ENCODE measurements at places on chromosomes 12 and 14.

GRCh38 chr12:62350554-62350953, 90.3 kb downstream of the USP15 start:
- DNase-seq: no peak

DNA sequence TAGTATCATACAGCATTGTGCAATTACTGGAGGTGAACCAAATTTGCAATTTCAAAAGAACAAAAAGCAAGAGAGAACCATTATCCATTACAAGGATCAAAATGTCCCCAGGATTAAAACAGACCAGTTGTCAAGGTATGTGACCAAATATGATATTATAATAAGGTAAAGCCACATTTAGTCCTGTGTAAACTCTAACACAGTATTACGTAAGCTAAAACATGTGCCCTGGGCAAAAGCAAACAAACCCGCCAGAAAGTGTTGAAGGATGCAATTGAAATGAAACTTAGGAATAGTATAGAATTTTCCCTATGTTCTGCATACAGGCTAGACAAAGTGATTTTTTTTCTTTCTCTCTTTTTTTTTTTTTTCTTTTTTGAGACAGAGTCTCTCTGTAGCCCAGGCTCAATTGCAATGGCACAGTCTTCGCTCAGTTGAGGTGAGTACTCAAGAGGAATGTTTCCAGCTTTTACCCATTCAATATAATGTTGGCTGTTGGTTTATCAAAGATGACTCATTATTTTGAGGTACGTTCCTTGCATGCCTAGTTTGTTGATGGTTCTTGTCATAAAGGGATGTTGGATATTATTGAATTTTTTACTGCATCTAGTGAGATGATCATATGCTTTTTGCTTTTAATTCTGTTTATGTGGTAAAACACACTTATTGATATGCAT, 137.1 kb upstream of the FOXG1 start:
- no peak for DNase-seq

DNA sequence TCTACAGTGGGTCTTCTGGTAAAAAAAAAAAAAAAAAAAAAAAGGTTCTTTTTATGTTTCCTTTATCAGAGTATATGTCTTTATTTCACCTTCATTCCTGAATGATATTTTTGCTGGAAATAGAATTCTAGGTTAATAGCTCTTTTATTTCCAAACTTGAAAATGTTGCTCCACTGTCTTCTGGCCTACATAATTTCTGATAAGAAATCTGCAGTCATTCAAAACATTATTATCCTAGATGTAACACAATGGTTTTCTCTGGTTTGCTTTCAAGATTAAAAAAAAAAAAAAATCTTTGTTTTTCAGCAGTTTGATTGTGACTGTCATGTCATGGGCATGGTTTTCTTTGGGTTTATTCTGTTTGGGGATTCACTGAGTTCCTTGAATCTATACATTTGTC, 19.5 kb downstream of the DCP1B start:
- DNase-seq: no peak

- DNase-seq: no peak
These were observed 255.5 kb downstream of the SYT10 start for GRCh38 chr12:33184161-33184560.

- no peak for DNase-seq
These were observed 22.8 kb upstream of the TSPAN9 start for GRCh38 chr12:3054374-3054773.

DNA sequence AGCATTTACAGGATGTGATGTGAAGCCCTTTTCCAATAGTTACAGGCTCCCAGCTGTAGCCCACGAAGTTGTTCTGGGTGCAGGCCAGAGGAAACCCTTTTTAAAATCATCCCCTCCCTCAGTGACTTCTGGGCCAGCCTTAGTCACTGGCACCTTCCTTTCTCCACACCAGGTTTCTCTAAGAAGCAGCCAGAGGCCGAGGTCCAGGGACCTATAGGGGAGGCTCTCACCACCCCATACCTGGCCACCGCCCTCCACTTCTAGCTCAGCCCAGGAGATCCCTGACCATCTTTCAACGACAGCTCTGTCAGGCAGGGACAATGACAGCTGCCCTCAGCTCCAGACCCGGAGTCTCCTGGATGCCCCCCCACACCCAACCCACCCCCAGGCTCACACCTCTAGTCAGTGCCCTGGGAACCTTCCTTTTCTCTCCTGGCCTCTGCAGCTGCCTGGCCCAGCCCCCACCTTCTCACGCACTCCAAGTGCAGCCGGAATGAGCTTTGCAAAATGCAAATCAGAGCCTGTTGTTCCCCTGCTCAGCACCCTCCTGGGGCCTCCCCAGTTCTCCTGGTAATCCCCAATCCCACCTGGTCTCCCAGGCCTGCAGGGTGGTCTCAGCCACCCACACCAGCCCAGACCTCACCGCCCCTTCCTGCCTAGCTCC, 46.7 kb downstream of the TESC start:
- DNase-seq: no peak

GRCh38 chr12:92921877-92922276, 7.2 kb downstream of the EEA1 start:
- no peak for DNase-seq

DNA sequence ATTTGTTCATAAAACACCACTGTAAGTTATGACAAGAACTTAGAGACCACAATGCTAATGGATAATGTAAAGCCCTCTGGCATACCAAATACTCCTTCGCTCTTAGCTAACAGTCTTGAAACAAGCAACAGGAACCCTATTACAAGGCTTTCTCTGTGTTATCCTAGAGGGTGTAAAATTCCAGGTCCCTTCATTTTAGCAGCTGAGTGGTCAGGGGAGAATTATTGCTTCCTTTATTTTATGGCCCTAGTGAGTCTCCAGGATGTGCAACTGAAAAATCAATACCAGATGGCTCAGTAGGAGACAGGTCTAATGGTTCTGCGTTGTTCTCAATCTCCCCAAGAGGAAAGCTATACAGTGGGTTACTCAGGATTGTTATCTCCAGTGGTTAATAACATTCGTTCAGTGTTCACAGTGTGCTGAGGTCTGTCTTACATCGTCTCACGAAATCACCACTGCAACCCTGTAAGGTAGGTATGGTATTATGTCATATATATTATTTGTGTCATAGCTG, 172.7 kb upstream of the CNOT2 start:
- no peak for DNase-seq

GRCh38 chr12:48961801-48962200, 4.5 kb upstream of the ARF3 start:
- DNase-seq: no peak

DNA sequence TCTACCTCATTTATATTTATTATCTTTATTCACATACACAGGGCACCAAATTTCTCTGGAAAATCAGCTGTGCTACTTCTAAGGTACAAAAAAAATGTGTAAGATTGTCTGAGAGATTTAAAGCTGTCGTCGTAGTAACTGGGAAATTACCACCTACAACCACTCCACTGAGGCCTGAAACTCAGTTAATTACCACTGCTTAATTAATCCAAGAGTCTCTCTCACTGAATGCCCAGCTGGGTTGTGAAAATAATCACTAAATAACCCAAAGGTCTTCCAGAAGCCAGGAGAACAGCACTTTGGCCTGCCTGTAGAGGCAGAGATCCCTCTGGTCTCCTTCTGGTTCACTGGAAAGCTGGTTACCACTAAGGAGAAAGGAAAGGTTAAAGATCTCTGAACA, 207.2 kb upstream of the TMPO start:
- no peak for DNase-seq

DNA sequence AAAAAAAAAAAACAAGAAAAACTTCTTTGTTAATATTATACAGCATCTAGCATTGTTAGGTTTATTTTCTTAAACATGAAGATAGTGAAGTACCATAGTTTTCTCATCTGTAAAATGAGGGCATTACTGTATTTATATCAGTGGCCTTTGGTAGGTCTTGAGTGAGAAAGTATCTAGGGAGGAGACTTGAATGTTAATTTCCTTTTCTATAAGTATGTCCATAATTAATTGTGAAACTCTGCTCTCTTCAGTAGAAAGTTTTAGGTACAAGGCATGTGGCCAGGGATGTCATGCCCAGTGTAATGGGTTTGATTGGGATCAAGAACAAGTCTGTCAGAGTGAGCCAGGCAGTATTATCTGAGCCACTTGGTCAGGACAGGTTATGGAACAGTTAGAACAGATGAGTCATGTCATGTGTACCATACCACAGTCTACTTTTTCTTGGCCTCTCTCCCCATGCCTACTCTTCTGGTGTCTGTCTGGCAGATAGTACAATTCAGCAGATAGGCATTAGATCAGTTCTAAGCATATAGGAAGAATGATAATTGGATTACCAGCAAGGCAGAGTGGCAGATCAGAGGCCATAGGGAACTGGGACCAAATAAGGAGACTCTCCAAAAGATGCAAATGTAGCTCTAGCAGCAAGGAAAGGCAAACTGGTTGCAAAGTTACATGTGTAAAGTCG, 30.4 kb downstream of the FBXO34 start:
- DNase-seq: no peak

DNA sequence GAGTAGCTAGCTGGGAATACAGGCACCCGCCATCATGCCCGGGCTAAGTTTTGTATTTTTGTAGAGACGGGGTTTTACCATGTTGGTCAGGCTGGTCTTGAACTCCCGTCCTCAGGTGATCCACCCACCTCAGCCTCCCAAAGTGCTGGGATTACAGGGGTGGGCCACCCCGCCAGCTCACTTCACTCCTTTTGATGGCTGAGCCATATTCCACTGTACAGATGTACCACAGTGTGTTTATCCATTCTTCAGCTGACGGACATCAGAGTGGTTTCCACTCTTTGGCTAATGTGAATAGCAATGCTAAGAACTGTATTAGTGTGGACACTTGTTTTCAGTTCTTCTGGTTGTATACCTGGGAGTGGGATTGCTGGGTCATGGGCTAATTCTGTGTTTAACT, 29.5 kb downstream of the SNRNP35 start:
- DNase-seq: no peak

GRCh38 chr12:58528271-58528670, 392.0 kb downstream of the LRIG3 start:
- DNase-seq: no peak

GRCh38 chr14:93040982-93041381, 74.7 kb downstream of the ITPK1 start:
- DNase-seq: no peak

GRCh38 chr14:20494935-20495766, 10.2 kb upstream of the RNASE10 start:
- no peak for DNase-seq

GRCh38 chr12:59164226-59164625, 243.9 kb upstream of the LRIG3 start:
- no peak for DNase-seq

- no peak for DNase-seq
These were observed 74.9 kb downstream of the PPP2R5E start for GRCh38 chr14:63468294-63468693.

DNA sequence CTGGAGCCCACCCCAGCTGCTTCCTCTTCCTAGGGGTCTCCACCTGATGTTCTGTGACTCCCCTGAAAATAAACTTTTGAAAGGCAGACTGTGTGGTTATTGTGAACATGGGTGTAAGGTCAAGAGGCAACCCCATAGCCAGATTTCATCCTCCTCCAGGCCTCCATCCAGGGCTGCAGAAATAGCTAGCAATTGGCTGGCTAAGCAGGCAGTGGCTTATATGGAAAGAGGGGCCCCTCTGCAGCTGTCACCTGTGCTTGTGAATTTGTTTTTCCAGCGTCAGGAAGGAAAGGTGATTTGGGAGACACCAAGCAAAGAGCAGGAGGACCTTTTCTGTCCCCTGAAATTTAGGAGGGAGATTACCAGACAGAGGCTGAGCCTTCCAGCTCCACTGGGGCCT, 55.8 kb downstream of the ZFP36L1 start:
- DNase-seq: no peak

DNA sequence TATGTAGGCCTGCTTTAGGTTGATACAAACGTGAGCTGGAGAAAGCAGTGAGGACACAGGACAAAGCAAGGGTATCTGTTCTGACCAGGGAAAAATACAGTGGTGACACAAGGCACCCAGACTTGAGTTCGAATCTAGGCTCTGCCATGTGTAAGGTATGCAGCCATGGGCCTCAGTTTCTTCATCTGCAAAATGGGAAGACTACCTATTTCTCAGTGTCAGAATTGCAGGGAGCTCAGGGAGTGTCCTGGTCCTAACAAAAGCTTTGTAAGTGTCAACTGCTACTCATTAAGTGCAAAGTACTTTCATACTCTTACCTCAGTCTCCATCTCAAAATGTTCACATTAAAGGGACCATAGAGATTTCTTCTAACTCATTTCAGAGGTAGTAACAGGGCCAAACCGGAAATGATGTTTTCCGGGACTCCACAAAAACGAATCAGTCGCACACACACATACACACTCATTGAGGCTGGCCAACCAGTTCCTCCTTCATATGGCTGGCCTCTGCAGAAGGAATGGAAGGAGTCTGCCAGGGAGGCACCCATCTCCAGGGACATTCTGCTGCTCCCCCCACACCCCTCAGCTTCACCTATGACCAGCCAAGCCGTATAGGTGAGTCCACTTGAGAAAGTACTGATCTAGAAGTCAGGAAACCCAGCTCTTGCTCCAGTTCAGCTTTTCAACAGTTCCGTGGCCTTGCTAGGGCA, 7.8 kb downstream of the CTDSP2 start:
- DNase-seq: no peak

GRCh38 chr12:5565933-5566599, 134.2 kb downstream of the NTF3 start:
- no peak for DNase-seq

GRCh38 chr12:127126260-127126628, 1140.7 kb upstream of the TMEM132C start:
- no peak for DNase-seq

- DNase-seq: no peak
These were observed 100.4 kb downstream of the IRF2BPL start for GRCh38 chr14:76927971-76928700.

DNA sequence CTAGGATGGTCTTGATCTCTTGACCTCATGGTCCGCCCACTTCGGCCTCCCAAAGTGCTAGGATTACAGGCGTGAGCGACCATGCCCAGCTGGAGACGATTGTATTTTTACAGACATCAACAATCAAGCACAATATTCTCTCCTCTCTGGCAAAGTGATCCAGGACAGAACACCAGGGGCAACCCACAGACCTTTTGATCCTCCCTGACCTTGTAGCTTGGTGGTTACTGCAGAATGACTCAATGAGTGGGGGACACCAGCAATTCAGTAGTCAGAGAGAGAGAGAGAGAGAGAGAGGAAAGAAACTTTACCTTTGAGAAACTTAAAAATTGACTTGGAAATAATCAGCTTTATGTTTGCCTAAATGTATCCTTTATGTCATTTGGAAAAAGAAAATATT, 51.2 kb downstream of the DRAM1 start:
- no peak for DNase-seq
